ENCODE measurements at places on chromosomes 7 and 10.

DNA sequence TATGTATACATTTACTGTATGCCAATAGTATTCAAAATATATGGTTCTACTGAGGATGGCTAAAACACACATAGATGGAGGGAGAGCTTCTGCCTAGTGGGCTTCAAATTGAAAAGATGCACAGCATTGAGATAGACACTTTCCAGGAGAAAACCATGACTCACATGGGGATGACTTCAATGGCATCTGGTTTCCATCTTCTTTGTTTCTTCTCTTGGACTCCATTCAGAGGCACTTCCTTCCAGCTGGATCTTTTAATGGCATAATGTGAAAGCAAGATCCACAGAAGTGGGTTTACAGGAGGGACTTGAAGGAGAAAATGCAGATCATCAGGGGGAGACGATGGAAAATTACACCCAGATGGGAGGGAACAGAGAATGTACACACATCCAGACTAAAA is 84.9 kb downstream of the ZNF365 start:
- DNase-seq = no peak

- no peak for DNase-seq
These were observed 70.7 kb downstream of the CABCOCO1 start for GRCh38 chr10:61733358-61733940.

GRCh38 chr10:80579849-80580637 is 42.3 kb downstream of the SH2D4B start:
- DNase-seq = no peak

- no peak for DNase-seq
These were observed 64.5 kb upstream of the NFE2L3 start for GRCh38 chr7:26087321-26088091.

DNA sequence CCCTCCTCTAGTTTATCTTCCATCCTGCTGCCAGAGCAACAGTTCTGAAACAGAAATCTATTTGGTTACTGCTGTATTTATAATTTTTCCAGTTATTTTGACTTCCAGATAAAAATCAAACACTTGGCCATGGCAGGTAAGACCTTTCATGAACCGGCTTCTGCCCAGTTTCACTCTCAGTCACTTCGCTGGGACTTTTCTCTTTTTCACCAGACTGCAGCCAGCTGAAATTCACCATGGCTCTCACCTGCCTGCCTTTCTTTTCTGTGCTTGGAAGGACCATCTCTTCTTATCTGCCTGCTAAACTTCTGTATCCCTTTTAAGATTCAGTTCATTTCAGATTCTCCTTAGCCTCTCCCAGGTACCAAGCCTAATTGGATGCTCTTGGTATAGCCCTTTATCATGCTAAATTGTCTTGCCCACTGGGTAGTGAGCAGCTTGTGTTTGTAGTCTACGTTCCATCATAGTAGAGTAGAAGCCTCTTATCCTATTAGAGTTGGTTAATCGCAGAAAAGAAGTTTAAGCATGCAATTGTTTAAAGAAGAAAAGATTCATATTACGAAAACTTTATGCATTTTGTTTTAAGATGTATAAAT is 71.7 kb downstream of the TAF3 start:
- DNase-seq = no peak

DNA sequence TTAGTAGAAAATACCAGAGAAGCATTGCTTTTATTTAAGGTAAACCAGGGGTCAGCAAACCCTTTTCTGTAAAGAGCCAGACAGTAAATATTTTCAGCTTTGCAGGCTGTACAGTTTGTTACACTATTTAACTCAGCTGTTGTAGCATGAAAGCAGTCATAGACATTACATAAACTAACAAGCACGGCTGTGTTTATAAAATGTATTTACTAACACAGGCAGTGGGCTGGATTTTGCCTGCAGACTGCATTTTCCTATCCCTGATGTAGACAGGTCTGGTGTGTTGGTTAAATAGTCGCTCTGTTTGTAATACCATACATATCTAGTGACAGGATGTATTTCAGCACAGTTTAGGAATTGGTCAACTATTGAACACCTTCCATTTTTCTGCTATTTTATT is 129.3 kb downstream of the ST7 start:
- no peak for DNase-seq

- DNase-seq = no peak
These were observed 219.8 kb downstream of the HECW1 start for GRCh38 chr7:43332193-43332796.

DNA sequence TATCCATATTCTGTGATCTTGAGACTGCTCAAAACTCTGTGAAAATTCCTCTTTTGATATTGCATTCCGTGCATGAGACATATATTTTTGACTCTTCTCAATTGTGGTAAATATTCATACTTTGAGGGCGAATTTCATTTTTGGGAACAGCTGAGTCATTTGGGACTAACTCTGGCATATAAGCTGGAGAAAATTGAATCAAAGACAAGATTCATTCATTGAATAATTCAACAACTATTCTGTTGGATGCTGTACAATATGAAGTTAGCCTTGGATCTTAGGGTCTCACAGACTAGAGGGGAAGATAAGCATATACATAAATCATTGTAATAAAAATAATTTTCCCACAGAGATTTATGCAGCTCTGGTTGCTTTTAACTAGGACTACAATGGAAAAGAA is 183.2 kb upstream of the NEBL start:
- DNase-seq = no peak

DNA sequence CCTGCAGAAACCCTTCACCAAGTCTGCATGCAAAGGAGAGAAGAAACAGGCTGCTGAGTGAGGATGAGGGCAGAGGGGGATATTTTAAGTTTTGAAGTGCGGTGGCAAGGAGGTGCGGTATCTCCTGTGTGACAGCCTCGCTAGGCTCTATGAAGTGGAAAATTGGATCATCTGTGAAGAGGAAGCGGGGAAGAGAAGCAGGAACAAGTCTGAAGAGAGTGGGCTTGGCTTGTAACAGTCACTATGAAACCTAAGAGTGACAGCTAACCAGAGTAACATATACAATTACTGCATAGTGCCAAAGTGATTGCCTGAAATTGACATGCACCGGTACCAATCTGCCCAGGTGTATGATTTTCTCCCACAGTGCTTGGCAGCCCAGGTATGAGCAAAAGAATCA is 287.5 kb upstream of the KLF14 start:
- DNase-seq = no peak

GRCh38 chr7:140639366-140640053 is 1.1 kb downstream of the DENND2A start:
- no peak for DNase-seq

- DNase-seq = no peak
These were observed 187.4 kb upstream of the MGMT start for GRCh38 chr10:129279446-129280154.

- DNase-seq = no peak
These were observed 177.1 kb downstream of the SORCS1 start for GRCh38 chr10:106987362-106987761.

DNA sequence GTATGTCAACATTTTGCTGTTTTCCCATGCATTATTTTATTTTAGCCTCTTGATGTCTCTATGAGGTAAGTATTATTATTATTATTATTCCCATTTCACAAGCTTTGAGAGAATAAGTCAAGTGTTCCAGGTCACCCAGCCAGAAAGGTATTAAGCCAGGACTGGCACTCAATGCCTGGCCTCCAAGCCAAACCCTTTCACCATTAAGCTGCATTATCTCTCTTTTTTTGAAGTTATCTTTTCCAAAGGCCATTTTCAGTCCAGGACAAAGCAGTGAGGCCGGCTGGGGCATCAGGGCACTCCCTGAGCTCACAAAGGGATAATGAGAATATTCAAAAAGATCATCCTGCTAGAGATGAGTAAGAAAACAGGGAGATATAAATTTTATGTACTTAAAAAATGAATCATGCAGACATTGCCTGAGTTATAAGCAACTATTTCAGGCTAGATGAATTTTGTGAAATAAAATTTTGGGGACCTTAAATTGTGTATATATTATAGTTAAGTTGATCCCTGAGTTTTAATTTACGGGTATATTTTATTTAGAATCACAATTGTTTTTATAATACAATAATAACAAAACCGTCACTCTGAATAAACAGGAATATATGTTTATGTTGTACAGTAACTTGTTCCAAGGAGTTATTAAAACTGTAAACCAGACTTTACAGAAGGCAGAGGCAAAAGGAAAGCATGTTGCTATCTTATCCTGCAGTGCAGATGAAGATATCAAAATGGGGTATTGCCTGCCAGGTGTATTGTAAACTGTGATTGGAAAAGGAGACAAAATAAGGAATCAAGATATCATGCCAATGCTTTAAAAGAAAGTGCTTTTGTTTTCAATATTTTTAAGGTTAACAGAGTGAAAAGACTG is 51.3 kb upstream of the CAV2 start:
- no peak for DNase-seq

DNA sequence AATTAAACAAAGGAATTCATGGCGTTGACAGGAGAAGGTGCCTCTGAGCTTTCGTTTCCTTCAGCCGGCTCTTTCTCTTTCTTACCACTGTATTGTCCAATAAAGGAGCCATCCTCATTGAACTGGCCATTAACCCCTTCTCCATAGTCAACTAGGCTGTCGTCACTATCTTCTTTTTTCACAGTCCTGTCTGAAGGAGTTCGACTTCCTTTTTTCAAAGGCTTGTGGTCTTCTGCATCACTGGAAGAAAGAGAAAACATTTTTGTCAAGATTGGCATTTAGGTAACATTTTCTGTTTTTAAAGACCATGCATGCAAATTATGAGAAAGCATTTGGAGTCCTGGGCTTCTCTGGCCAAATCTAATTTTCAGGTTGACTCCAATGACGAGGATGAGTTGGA is 19.7 kb upstream of the LAMB4 start:
- no peak for DNase-seq

- DNase-seq = no peak
These were observed 622 bp upstream of the P4HA1 start for GRCh38 chr10:73097305-73097670.

GRCh38 chr7:22867589-22867988 is 44.9 kb upstream of the TOMM7 start:
- DNase-seq = no peak

DNA sequence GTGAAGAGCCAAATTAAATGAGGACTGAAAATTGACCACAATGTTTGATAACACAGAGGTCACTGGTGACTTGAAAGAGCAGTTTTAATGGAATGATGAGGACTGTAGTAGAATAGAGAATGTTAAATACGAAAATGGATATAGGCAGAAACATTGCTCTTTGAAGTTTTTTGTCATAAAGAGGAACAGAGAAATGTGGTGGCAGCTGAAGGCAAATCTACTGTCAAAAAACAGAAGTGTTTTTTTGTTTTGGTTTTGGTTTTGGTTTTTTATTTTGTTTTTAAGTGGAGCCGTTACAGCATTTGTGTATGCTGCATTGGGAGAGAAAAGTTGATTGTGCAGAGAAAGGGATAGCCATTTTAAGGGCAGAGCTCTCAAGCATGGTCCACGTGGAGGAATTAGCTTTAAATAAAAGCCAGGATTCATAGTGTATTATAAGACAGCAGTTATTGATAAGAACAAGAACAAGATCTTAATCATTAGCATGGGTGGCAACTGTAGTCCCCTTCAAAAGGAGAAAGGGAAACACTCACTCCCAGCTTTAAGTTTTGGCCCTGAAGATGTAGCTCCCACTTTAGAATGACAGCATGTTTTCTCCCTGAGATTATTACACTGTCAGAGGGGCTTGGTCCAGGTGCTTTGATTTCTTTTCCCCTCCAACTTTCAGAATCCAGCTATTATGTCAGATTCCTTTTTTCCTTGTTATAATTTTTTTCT is 156.7 kb upstream of the BET1 start:
- no peak for DNase-seq

DNA sequence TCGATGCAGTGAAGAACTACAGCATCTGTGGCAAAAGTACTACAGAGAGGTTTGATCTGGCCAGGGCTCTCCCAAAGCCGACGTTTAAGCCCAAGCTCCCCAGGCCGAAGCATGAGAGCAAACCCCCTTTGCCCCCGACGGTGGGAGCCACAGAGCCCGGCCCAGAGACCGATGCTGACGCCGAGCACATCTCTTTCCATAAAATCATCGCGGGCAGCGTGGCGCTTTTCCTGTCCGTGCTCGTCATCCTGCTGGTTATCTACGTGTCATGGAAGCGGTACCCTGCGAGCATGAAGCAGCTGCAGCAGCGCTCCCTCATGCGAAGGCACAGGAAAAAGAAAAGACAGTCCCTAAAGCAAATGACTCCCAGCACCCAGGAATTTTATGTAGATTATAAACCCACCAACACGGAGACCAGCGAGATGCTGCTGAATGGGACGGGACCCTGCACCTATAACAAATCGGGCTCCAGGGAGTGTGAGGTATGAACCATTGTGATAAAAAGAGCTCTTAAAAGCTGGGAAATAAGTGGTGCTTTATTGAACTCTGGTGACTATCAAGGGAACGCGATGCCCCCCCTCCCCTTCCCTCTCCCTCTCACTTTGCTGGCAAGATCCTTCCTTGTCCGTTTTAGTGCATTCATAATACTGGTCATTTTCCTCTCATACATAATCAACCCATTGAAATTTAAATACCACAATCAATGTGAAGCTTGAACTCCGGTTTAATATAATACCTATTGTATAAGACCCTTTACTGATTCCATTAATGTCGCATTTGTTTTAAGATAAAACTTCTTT is 2.3 kb downstream of the LRRTM3 start:
- DNase-seq = no peak

DNA sequence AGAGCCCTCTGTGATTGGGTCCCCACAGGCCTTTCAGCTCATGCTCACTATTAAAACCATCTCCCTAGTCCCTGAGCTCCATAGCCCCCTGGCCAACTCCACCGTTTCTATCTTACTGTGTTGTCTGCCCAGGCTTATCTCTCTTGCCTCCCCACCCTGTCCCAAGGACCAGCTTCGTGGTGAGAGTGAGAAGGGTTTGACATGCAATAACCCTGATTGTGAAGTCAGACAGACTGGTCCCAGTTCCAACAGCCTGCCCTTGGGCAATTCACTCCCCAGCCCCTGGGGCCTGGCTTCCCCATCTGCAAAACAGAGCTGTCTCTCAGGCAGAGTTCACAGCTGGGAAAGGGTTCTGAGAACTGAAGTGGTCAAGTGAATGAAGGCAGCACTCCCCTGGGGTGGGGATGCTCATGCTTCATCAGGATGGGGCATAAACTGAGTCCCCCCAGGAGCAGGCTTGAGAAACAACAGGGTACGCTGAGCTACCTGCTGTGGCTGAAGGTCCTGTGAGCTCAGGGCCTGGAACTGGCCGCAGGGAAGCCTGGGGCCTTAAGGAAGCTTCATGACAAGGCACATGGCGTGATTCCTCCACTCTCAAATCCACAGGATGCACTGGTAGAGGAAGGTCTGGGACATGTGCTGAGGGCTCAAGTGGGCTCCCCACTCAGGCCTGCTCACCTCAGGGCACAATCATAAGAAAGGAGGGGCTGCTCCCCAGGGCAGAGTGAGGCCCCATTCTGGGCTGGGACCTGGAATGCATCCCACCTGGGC is 1.8 kb upstream of the PPIF start:
- DNase-seq = no peak

GRCh38 chr7:47024991-47025390 is 556.9 kb downstream of the TNS3 start:
- DNase-seq = no peak

GRCh38 chr7:11120675-11121220 is 147.1 kb downstream of the PHF14 start:
- DNase-seq = no peak

- DNase-seq = no peak
These were observed 15.0 kb upstream of the PDLIM1 start for GRCh38 chr10:95305606-95306317.

Measured in CD4-positive, alpha-beta T cell treated with Interleukin-6 at 100 ng/mL for 8 hours (primary cell).